Activated T-cell treated with anti-CD3 and anti-CD28 coated beads, Interleukin-2, amount 50 U/mL, for 24 hours (primary cell): ENCODE measurements at places on chromosomes 11 and 22.
A peak's percentile ranks its signal among the peaks of the same experiment; 100 is the strongest.

DNA sequence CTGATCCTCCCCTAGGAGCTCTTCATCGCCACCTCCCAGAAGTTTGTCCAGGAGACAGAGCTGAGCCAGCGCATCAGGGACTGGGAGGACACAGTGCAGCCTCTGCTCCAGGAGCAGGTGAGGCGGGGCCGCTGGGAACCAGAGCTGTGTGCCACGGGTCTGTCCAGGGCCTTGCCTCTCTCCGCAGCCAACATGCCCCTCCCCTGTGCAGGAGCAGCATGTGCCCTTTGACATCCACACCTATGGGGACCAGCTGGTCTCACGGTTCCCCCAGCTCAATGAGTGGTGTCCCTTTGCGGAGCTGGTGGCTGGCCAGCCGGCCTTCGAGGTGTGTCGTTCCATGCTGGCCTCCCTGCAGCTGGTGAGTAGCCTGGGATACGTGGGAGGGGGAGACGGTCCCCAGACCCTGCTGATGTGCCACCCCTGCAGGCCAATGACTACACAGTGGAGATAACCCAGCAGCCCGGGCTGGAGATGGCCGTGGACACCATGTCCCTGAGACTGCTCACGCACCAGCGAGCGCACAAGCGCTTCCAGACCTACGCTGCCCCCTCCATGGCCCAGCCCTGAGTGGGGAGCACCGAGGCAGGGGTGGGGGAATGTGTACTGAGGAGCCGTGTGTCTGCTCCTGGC lies 2.5 kb downstream of the SCO2 start:
- peaks cover 80% of the 10 kb centered on the region for H3K36me3 ChIP-seq
- H3K27ac ChIP-seq = peak overlapping the region; percentile 74
- H3K4me3 ChIP-seq = peak overlapping the region; percentile 92

- DNase-seq = no peak
- H3K4me3 ChIP-seq = no peak overlapping the region
- H3K36me3 ChIP-seq = peaks cover 4% of the 10 kb centered on the region
- H3K4me1 ChIP-seq = peaks cover 39% of the 10 kb centered on the region
- no peak overlapping the region for H3K27ac ChIP-seq
These were observed 204.9 kb downstream of the CSNK2A3 start for GRCh38 chr11:11148104-11148509.

GRCh38 chr11:118658429-118659313 lies 20.8 kb downstream of the TREH start:
- DNase-seq = no peak
- peaks cover 5% of the 10 kb centered on the region for H3K4me1 ChIP-seq
- H3K36me3 ChIP-seq = no peaks in the 10 kb centered on the region
- no peak overlapping the region for H3K27ac ChIP-seq

DNA sequence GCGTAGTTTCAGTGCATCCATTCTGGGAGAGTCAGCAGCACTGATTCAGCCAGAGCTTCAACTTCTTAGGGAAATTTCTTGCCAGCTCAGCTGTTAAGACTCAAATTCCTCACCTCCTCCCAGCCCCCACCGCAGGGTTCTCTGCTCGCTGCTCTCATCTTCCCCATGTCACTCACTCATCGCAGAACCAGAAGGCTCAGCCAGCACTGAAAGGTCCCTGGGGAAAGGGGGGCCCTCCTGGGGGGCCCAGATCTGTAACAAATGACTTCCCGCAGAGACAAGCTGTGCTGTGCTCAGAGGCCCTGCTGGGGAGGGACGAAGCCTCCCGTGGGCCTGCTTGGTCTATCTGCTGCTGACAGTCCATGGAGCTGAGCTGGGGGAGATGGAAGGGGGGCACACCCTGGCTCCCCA lies 220.6 kb downstream of the NTM start:
- H3K4me1 ChIP-seq = no peaks in the 10 kb centered on the region
- no peak overlapping the region for H3K4me3 ChIP-seq
- H3K27me3 ChIP-seq = no peaks in the 10 kb centered on the region

GRCh38 chr11:66157182-66157864 lies 87.3 kb downstream of the PACS1 start:
- no peaks in the 10 kb centered on the region for H3K27me3 ChIP-seq
- H3K27ac ChIP-seq = peak overlapping the region; percentile 56
- H3K4me3 ChIP-seq = no peak overlapping the region
- peaks cover 62% of the 10 kb centered on the region for H3K4me1 ChIP-seq
- H3K36me3 ChIP-seq = peaks cover 4% of the 10 kb centered on the region
- DNase-seq = no peak

- DNase-seq = no peak
- no peaks in the 10 kb centered on the region for H3K36me3 ChIP-seq
- H3K4me1 ChIP-seq = peaks cover 8% of the 10 kb centered on the region
- no peak overlapping the region for H3K27ac ChIP-seq
These were observed 90.9 kb upstream of the TP53I11 start for GRCh38 chr11:45041596-45041995.

GRCh38 chr11:70226967-70227366 lies 23.9 kb downstream of the FADD start:
- no peak overlapping the region for H3K4me3 ChIP-seq
- no peaks in the 10 kb centered on the region for H3K4me1 ChIP-seq
- no peak overlapping the region for H3K27ac ChIP-seq
- H3K27me3 ChIP-seq = peaks cover 7% of the 10 kb centered on the region
- no peaks in the 10 kb centered on the region for H3K36me3 ChIP-seq
- no peak for DNase-seq

DNA sequence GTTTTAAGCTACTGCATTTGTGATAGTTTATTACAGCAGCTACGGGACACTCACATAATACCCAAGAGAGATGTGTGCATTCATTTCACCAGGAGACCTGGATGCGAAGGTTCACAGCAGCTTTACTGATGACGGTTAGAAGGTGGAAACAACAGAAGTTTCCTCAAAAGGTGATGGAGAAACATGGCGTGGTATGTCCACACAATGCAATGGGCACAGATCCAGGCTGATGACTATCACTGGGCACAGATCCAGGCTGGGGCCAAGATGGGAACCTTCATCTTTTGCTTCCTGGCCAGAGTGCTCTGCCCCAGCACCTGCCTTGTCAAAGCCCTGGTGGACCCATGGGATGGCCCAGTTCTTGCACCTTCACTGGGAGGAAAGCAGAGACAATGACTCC lies 30.6 kb upstream of the RFPL3 start:
- H3K27me3 ChIP-seq = peaks cover under 1% of the 10 kb centered on the region
- DNase-seq = no peak
- H3K27ac ChIP-seq = no peak overlapping the region
- no peaks in the 10 kb centered on the region for H3K36me3 ChIP-seq
